ENCODE measurements at places on chromosomes 1 and 21.

DNA sequence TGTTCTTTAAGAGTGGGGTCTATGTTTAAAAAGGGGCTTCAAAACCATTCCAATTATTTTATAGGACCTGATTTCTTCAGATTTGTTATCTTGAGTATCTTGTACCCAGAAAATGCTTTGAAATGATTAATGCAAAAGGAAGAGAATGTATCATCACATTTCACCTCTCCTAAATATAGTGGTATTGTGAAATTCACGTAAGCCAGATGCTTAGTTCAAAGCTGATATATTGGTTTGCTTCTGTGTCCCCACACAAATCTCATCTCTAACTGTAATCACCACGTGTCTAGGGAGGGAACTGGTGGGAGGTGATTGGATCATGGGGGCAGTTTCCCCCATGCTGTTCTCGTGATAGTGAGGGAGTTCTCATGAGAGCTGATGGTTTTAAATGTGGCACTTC is 8.5 kb downstream of the SOAT1 start:
- DNase-seq, result no peak

- DNase-seq, result no peak
Measured at GRCh38 chr1:1273209-1273511, 494 bp downstream of the UBE2J2 start.

GRCh38 chr21:35359076-35359475 is 310.0 kb upstream of the RUNX1 start:
- peak; percentile 61 for DNase-seq

- no peak for DNase-seq
Measured at GRCh38 chr21:26085127-26085526, 85.4 kb downstream of the APP start.

GRCh38 chr21:44874497-44875315 is 1.2 kb upstream of the PTTG1IP start:
- DNase-seq, result no peak

DNA sequence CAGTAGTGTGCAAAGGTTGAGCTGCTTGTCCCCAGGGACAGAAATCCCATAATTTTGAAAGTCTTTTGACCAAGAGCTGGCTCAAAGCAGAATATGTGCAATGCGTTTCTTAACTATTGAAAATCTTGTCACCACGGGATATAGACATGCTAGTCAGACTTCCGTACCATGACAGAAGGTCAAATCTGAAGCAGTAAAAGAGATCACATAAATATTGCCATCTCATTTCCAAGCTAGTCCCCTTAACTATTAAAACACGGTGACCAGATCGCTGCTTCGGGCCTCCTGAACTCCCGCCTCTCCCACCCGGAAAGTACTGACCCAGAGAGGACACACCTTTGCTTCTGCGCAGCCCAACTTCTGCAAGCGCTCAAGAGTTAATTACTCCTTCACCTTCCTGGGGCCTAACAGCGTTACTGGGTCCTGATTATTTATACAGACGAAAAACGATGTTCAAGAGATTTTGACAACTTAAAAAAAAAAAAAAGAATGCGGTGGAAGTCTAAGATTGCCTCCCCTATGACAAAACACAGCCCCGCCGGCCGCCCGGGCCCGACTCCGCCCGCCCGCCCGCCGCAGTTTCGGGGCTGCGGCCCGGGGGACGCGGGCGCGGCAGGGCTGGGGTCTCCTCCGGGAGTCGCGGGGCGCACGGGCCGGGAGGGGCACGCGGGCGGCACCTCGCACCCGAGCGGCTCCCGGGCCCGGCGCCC is 692 bp downstream of the SORT1 start:
- DNase-seq, result no peak

DNA sequence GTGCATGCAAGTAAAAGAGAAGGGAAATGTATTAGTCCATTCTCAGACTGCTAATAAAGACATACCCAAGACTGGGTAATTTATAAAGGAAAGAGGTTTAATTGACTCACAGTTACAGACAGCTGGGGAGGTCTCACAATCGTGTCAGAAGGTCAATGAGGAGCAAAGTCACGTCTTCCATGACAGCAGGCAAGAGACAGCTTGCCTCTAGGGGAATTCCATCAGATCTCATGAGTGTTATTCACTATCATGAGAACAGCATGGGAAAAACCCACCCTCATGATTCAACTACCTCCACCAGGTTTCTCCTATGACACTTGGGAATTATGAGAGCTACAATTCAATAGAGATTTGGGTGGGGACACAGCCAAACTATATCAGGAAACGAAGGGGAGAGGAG is 8.1 kb downstream of the KRTAP21-3 start:
- DNase-seq, result peak; percentile 4

DNA sequence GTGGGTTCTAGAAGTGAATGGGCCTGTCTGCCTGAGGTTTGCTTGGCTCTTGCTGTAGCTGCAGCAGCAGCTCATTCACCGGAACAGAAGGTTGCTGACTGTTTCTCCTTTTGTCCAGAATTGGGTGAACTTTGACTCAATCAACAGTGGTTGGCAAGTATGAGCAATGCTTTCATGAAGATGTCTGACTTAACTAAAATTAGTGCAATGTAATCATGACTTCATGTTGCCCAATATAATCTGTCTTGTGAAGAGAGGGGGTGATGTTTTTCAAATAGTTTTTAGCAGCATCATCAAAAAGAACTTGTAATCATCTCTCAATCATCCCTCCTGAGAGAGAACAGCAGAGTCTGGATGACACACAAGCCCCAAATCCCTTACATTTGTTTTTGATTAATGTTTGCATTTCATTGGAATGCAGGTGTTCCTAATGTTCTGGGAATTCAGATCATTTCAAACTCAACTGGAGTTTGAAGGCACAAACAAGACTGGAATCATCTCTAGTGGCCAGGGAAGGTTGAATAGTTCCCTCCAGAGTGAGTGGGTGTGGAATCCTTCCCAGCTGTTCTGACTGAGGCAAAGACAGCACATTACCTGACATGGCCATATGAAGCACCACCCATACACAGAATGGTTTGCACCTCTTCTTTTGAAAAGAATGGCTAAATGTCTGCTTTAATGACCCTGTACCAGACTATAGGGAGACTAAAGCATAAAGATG is 82.9 kb downstream of the HLX start:
- peak; percentile 99 for DNase-seq

DNA sequence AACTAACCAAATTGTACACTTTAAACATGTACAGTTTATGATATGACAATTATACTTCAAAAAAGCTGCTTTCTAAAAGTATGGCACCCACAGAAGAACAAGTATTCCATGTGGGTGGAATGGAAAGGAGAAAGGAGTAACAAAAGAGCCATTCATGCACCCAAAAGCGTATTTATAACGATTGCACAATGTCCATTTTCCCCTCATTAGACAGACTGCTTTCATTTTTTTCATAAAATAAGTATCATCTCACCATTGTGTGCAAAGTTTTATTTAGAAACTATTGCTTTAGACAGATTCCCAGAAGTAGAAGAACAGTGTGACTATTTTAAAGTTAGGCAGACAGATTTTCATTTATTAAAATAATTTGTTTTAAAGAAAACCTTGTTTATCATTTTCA is 59.6 kb downstream of the KIAA0319L start:
- DNase-seq, result no peak

- DNase-seq, result no peak
Measured at GRCh38 chr1:248758352-248758751, 2.8 kb upstream of the LYPD8 start.

DNA sequence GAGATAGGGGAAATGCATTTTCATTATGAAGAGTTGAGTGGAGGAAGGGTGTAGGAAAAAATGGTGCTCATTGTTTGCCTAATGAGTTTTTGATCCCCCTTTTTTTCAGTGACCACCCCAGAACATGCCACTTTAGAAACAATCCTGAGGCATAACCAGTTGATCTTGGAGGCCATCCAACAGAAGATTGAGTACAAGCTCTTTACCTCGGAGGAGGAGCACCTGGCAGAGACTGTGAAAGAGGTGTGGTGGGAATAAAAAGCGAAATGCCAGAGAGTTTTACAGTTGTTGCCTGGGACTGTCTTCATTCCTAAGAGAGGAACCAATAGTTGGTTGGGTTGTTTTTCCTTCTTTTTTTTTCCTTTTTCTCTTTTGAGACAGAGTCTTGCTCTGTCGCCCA is 54.3 kb upstream of the EPHA8 start:
- no peak for DNase-seq

- no peak for DNase-seq
Measured at GRCh38 chr1:244614113-244614836, 38.7 kb upstream of the DESI2 start.

DNA sequence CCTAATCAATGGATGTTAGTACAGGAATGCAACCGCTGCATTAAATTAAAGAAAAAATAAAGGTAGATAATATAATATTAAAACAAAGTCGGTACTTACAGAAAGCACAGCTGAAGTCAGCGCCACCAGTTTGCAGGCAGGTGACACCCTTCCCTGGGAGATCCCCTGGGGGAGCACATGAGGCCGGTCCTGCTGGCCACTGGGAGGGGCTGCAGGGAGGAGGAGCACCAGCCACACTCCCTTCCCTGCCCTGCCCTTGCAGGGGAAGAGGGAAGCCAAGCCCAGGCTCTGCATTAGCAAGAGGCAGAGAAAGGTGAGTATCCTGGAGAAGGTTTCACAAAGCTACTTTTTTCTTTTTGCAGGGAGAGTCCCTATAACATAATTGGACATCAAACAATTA is 507.0 kb downstream of the AJAP1 start:
- DNase-seq, result no peak

GRCh38 chr1:226073184-226073950 is 10.9 kb downstream of the H3-3A start:
- no peak for DNase-seq

DNA sequence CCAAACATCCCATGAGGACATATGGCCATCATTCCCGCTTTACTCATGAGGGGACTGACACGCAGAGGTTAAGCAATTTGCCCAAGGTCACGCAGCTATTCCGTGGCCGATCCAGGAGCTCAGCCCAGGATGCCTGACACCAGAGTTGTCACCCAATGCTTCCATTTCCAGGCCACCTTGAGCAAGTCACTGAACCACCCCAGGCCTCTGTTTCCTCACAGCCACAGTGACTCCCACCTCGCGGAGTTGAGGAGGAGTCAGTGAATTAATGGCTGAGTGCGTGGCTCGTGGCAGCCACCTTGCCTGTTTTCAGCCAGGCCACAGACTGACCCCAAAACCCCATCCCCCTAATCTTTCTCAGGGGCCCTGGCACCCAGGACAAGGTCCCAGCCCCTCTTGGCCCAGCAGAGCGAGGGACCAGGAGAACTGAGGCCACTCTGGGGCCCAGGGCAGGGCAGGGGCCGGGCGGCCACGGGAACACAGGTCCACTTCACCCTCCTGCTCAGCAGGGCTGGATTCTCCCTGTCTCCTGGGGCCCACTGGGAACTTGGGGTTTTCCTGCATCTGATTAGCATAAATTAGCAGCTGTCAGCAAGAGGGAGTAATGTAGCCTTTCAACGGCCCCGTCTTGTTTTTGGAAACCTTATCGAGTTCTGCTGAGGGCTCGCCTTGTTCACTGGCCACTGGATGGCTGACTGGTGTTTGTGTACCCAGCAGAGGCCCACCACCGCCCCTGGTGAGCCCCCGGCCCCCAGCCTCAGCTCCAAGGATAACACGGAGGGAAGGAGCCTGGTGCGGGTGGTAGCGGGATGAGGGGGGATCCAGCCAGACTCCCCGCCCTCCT is 19.7 kb upstream of the LAPTM5 start:
- DNase-seq, result no peak

DNA sequence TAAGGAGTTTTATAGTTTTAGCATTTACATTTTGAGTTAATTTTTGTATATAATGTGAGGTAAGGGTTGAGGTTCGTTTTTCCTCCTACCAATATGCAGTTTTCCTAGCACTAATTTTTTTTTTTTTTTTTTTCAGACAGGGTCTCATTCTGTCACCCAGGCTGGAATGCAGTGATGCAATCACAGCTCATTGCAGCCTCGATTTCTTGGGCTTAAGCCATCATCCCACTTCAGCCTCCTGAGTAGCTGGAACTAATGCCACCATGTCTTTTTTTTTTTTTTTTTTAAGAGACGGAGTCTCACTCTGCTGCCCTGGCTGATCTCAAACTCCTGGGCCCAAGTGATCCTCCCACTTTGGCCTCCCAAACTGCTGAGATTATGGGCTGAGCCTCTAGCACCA is 2.5 kb upstream of the UBASH3A start:
- DNase-seq, result peak; percentile 28

GRCh38 chr1:228862542-228863505 is 127.5 kb downstream of the RHOU start:
- no peak for DNase-seq

DNA sequence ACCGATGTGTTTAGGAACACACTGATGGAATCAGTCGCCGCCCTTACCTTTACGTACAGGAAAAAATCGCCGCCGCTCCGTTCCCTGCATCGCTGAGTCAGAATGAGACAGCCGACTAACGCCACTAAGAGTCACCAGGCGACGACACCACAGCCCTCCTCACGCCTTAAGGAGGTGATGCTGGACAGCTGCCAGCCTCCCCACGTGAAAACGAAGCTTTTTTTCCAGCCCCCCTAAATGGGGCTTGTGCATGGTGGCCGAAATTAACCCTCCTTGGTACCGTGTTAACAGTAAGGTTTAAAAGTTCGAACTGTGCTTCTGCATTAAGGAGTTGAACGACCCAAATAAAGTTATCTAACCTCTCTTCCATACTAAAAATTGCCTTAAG is 511 bp downstream of the DNTTIP2 start:
- no peak for DNase-seq

GRCh38 chr1:38139738-38140487 is 93.3 kb upstream of the POU3F1 start:
- DNase-seq, result no peak

DNA sequence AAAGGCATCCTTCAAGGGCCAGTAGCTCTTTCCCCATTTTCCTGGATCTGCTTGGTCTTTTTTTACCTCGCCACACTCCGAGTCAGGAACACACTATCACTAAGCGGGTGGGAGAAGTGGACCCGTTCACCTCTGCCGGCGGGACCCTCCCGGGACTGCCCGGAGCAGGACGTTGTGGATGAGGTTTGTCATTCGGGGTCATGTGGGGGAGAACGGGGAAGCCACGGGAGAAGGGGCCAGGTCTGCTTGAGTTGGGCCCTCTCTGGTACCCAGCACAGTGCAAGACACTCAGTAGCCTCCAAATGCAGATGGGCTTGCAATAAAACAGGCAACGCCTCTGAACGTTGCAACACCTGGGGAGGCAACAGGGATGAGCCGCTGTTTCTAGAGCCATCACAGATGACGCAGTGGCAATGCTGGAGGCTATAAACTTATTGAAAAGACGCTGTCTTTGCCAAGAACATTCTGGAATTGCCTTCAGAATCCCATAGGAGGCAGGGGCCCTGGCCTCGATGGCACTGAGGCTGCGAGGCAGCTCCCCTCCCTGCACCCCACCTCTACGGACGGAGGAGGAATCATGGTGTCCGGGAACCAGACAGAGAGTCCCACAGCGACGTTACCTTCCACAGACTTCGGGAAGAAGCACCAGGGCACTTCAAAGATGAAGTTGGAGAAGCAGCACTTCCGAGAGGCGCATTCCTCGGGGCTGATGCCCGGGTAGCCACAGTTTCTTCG is 3.8 kb downstream of the TFF2 start:
- no peak for DNase-seq

GRCh38 chr1:2609319-2610035 is 22.9 kb downstream of the PRXL2B start:
- no peak for DNase-seq

GRCh38 chr1:63893976-63894375 is 120.2 kb downstream of the ROR1 start:
- DNase-seq, result no peak
